M059J (cell line): ENCODE measurements at places on chromosomes 5 and 9.

DNA sequence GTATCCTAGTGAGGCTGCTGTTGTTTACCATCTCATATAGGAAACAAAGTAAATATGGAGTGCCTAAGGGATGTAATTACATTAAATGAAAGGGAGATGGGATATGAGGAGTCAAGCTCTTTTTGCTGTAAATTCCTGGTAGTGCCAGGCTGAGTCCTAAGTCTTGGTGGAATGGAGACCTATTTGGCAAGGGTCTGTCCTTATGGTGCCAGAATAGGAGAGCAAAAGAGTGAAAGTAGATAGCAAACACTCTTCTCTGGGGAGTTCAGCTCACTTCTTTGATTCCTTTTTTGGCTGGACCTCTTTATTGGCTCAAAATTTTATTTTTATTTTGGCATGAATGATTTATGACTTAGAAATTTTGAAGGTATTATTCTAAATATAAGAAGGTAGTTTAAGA lies 380.8 kb downstream of the TMEM232 start:
- no peak for DNase-seq

DNA sequence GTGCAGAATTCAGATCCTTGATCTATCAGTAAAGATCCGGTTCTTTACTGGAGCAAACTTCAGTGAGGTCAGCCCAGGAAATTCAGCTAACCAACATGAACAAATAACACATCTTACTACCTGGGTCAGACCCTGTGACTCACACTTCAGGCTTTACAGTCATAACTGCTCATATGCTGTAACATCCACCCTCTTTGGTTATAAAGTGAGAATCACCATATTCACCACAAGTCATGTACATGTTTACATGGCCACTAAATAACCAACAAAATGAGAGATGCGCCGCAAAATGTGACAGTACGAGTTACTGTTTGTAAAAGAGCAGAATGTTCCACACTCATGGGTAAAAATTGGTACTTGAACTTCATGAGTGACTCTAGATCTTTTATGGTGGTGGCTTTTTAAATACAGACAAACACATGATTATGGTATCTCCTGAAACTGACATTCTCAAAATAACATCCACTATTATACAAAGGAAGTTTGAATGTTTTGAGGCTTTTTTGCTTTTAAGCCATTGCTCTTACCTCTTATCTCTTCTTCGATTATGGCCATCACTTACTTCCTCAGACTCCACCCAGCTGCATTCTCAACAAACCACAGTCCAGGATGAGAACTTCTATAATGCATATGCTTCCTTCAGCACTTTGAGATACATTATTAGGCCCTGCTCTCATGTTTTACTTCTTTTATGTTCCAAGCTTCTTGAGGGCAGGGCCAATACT lies 516.6 kb downstream of the RAB3C start:
- DNase-seq = peak; percentile 85

DNA sequence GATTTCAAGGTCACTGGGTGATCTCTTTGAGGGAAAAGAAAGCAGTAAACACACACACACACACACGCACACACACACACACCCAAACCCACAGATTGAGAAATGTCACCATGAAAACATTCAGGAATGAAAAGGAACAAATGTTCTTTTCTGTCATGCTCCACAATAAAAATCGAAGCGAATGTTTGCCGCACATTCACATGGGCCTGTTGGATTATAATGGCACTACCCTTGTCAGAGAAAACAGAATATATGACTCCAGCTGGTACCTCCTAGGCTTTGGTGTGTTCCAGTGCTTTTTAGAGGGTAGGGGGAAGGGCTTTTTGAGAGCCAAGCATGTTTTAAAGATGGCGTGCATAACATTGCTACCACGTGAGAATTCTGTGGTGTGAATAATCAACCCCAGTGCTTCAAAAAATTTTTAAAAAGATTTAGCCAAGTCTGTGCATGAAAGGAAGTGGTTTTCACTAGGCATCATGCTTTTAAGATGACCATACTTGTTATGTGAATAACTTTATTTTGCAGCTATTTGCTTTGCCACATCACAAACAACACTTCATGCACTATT lies 120.8 kb upstream of the ZNF608 start:
- DNase-seq = peak; percentile 91

DNA sequence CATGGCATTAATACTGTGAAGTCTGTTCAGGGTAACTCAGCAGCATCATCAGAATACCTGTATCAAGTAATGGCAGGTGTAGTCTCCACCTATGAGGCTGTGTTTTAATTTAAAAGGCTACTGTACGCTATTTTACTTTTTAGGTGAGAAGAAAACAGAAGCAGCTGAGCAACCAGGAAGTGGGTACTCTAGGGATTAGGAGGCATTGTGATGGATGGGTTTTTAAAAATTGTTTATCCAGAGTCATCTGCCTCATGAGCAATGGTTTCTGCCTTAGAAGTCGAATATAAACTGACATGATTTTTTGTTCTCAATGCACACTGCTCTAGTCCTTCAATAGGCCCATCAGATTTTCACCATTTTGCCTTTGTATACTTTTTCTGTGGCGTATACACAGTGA lies 42.6 kb downstream of the PSIP1 start:
- DNase-seq = no peak

DNA sequence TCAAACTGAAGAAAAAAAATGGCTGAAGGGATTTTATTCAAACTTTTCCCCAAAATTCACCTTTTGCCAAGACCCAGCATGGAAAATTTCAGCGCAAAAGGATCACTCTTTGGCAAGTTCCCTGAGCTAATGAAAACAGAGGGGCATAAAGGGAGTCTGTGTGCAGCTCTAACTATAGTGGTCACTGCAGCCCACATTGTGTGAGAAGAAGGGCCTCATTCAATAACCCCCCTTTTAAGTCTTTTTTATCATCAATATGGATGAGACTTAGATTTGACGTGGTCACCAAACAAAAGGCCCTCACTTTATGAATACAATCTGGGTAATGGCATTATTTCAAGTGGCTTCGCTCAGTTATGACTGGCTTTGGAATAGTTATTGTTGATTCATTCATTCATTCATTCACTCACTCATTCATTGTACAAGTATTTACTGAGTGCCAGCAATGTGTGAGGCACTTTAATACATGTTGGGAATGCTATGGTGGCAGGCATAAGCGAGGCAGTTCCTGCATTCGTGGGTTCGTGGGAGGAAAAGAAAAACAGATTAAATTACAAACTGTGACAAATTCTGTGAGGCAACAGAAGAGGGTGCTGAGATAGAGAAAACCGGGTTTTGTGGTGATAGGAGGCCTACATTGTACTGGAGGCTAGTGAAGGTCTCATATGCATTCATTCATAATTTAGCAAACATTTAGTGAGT lies 145.7 kb upstream of the KLF4 start:
- no peak for DNase-seq

GRCh38 chr9:27367175-27367798 lies 70.3 kb upstream of the EQTN start:
- no peak for DNase-seq
